Testis (tissue), 5 donors: ENCODE measurements at places on chromosomes 7 and 10. TPM values are rescaled to one million over a fixed set of nuclear protein-coding genes. Genes with fewer than 3 reads are reported as not detected.
A peak's percentile ranks its signal among the peaks of the same experiment; 100 is the strongest.

DNA sequence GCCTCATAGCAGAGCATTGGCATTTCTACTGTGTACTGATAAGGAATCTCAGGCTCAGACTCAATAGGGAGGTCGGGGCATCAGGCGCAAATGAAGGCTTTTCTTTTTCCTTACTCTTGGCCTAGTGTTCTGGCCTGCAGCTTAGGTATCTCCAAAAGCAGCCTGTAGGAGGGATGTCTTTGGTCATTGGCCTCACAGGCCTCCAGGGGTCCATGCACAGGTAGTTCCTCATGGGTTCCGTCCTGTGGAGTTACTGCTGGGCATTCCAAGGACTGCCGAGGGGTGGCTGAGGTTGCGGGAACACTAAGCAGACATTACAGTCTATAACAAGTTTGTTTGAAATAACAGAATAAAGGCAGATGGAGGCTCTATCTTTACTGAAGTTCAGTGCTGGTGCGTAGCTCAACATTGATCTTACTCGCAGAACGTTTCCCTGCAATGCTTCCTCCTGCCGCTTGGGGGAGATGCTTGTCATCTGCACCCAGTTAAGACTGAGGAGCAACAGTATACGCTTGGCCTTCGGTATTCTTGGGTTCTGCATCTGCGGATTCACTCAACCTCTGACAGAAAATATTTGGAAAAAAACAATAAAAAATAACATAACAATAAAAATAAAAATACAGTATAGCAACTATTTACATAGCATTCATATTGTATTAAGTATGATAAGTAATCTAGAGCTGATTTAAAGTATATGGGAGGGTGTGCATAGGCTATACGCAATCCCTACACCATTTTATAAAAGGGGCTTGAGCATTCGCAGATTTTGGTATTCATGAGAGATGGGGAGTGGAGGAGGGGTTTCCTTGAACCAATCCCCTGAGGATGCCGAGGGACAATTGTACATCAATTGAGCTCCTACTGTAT is 58.9 kb downstream of the SH2D4B start:
- no peaks in the 10 kb centered on the region for H3K27me3 ChIP-seq
- no peak overlapping the region for H3K4me3 ChIP-seq
- H3K36me3 ChIP-seq: no peaks in the 10 kb centered on the region
- H3K4me1 ChIP-seq: peaks cover 10% of the 10 kb centered on the region
- peak; percentile 66 for DNase-seq

DNA sequence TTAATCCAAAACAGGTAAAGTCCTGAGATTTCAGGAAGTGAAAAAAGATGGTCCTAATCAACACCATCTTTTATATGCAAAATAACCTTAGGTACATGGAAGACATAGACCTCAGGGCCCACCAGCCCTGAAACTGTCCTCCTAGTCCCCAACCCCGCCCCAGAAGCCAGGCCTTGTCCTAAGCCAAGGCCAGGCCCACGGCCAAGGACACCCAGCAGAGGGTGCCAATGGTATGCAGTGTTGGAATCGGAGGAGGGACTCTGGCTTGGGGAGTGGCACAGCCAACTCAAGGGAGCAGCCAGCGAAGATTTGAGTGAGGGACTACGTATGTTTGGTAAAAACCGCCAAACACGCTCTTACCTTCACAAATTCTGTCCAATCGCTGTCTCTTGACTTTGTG is 96.7 kb downstream of the ZRANB1 start:
- H3K36me3 ChIP-seq: no peaks in the 10 kb centered on the region
- H3K27me3 ChIP-seq: no peaks in the 10 kb centered on the region
- peak; percentile 68 for DNase-seq

GRCh38 chr7:64951250-64951848 is 39.5 kb downstream of the ZNF117 start:
- no peak overlapping the region for H3K27ac ChIP-seq
- no peak overlapping the region for H3K4me3 ChIP-seq
- no peaks in the 10 kb centered on the region for H3K27me3 ChIP-seq
- no peak for DNase-seq
- H3K4me1 ChIP-seq: peaks cover 12% of the 10 kb centered on the region

- no peak for DNase-seq
- no peaks in the 10 kb centered on the region for H3K27me3 ChIP-seq
- H3K4me3 ChIP-seq: no peak overlapping the region
- H3K27ac ChIP-seq: no peak overlapping the region
- H3K36me3 ChIP-seq: no peaks in the 10 kb centered on the region
Measured at GRCh38 chr10:132062116-132062515, 3.6 kb upstream of the JAKMIP3 start.

DNA sequence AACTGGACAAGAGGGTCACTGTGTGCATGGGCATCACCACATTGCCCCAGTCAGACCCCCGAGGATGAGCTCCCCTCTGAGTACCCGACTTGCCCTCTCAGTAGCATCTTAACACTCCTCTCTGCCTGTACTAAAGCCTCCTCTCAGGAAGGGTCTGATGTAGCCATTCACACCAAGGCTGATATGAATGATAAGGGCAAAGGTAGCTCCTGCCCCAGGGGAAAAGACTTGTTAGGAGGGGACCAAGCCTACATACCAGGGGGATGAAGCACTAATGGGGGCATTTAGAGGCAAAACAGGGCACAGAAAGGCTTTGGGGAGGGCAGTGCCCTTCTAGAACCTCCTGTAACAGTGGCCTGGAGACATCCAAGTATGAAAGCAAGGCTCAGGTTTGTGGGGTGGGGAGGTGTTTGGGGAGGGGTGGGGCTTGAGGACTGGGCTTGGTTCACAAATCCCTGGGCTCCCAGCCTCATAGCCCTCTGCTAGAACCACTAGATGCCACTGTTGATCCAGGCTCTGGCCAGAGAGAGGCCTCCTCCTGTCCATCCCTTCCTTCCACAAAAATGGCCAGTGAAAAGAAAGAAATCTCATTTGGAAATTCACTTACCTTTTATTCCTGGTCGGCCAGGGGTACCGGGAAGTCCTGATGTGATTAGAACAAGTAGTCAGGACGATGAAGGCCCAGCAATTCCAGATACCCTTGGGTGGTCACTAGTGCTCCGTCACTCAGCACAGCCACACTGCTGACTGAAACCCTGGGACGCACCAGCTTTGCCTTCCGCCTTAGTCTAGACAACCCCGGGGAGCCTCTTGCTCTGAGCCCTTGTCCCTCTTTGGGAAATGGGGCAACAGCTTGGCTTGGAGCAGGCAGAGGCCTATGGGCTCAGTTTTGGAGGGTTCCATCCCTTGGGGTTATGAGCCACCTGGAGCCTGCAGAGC is 40.3 kb downstream of the COL17A1 start:
- DNase-seq: peak; percentile 66
- H3K36me3 ChIP-seq: no peaks in the 10 kb centered on the region
- no peaks in the 10 kb centered on the region for H3K4me1 ChIP-seq
- H3K27me3 ChIP-seq: no peaks in the 10 kb centered on the region

DNA sequence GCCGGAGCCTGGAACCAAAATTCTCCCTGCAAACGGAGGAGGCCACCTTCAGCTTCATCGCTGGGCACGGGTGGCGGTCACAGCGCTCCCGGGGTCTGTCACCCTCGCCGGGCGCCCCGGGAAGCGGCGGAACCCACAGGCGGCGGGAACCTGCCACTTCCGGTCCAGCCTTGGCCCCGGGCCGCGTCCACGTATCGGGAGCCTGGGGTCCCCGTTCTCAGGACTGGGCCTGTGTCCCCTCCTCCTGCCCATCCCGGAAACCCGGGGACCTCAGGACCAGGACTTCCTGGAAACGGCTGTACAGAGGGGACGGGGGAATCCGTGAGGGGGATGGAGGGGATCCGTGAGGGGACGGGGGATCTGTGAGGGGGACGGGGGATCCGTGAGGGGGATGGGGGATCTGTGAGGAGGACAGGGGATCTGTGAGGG is 25.4 kb downstream of the PDGFA start:
- no peaks in the 10 kb centered on the region for H3K27me3 ChIP-seq
- no peak for DNase-seq
- H3K4me3 ChIP-seq: peak overlapping the region; percentile 26
- no peak overlapping the region for H3K27ac ChIP-seq
- H3K36me3 ChIP-seq: no peaks in the 10 kb centered on the region
- no peaks in the 10 kb centered on the region for H3K4me1 ChIP-seq

The ATP5F1C gene
- 246 TPM for total RNA-seq

DNA sequence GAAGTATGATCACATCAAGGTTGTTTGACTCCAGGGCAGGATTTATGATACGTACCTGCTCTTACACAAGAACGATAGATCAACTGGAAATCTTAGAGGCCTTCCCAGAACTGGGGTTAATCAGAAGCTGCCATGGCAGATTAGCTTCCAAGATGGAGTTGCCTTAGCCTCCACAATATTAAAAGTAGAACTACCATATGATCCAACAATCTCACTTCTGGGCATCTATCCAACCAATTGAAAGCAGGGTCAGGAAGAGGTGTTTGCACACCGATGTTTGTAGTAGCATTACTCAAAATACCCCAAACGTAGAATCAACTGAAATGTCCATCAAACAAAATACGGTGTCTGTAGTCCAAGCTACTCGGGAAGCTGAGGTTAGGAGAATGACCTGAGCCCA is 6.6 kb downstream of the PILRB start:
- no peaks in the 10 kb centered on the region for H3K4me1 ChIP-seq
- H3K4me3 ChIP-seq: no peak overlapping the region
- H3K27ac ChIP-seq: no peak overlapping the region
- no peak for DNase-seq
- H3K27me3 ChIP-seq: no peaks in the 10 kb centered on the region
